ENCODE measurements at places on chromosomes 11 and 22. TPM values are rescaled to one million over a fixed set of nuclear protein-coding genes. Genes with fewer than 3 reads are reported as not detected.

GRCh38 chr11:41267451-41267850 lies 192.0 kb downstream of the LRRC4C start:
- no peak for DNase-seq

- DNase-seq: no peak
Measured at GRCh38 chr11:6526411-6527135, 29.5 kb downstream of the DNHD1 start.

- no peak for DNase-seq
Measured at GRCh38 chr11:794013-794765, 3.9 kb downstream of the SLC25A22 start.

DNA sequence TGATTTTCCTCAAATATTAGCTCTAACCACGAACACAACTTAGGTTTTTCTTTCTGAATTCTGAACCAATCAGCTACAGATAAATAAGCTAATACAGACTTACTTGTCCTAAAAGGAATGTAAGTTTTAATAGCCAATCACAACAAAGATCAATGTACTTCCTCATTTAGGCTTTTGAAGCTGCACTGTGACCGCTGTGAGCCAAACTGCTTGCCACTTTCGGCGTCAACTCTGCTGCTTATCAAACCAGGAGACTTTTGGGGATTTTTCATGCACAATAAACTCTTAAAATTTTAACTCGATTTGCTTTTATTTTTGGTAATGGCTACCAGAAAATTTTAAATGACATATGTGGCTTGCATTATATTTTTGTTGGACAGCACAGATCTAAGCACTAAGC lies 92.5 kb downstream of the TMPRSS5 start:
- no peak for DNase-seq

SPDYC gene
- total RNA-seq: not detected

THAP12 gene
- 53.8 TPM for total RNA-seq

Measured in foreskin keratinocyte (primary cell).